ENCODE measurements at places on chromosomes 1 and 21.

DNA sequence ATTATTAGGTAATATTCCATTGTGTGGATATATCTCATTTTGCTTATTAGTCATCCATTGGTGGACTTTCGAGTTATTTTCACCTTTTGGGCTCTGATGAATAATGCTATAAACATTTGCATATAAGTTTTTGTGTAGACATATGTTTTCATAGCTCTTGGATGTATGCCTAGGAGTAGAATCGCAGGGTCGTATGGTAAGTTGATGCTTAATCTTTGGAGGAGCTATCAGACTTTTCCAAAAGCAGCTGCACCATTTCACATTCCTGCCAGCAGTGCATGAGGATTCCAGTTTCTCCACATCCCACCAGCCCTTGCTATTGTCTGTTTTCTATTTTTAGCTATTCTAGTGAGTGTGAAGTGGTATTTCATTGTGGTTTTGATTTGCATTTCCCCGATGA, 120.3 kb upstream of the TMEM51 start:
- DNase-seq: no peak

DNA sequence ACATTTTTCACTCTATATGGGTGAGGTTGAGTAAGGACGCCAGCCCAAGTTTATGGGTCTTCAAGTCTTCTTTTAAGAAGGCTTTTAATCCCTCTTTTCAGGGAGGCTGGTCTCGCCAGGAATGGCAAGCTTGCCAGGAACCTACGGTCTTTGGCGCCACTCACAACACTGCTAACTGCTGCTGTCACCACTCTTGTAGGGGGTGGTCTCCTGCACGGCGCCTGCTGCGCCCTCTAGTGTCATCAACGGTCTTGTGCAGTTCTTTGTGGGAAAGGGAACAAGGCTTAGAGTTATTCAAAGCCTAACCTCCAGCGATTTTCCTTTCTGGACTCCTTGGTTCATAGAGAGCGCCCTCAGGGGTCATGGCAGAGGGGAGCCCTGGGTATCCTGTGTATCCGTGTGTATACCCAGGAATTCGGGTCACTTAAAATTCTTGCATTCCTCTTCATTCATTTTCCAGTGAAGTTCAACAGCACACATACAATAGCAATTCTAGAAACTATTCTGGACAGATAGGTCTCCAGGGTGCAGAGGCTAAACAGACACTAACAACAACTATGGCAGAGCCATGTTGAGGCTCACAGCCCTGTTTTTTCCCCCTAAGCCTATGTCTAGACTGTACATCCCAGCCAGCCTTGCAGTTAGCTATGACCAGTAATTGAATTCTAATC, 392.8 kb upstream of the CAMK1G start:
- DNase-seq: no peak

GRCh38 chr1:94940738-94941137, 13.8 kb upstream of the CNN3 start:
- no peak for DNase-seq

DNA sequence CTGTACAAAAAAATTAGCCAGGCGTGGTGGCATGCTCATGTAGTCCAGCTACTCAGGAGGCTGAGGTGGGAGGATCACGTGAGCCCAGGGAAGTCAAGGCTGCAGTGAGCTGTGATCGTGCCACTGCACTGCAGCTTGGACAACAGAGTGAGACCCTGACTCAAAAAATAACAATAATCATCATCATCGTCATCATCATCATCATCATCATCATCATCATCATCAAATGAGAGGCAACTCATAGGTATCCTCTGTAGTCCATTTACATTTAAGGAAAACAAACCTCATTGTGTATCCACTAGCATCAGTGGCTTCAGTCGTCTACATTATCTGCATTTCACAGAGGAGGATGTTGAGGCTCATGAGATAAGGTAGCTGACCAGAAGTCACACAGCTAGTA, 68.8 kb upstream of the SELENON start:
- no peak for DNase-seq

GRCh38 chr1:223225481-223225880, 82.4 kb upstream of the TLR5 start:
- DNase-seq: no peak

- DNase-seq: no peak
Observed at GRCh38 chr1:187067160-187067559, 238.4 kb downstream of the PLA2G4A start.

DNA sequence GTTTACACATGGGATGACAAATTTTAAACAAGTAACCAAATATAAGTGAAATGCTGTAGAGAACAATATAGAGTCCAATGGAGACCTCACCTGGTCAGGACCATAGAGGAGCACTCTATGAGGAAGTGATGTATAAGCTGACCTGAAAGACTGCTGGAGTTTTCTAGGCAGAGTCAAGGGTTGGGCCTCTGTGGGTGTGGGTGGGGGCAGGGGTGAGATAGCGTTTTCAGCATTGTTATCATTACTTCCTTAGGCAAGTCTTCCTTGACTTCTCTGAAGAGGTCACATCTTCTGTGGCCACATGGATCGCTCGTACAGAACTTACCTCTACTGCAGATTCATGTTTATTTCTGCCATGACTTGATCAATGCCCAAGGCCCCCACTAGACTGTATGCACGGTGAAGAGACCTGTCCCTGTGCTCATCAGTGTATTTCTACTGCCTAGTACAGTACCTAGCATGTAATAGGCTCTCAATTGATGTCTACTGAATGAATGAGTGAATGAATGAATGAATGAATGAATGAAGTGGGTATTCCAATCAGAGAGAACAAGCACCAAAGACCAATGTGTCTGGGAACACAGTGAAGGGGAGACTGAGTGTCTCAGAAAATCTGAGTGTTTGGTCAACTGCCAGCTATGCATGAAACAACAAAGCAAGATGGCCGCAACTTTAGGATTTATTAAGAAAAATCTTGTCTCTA, 116.5 kb downstream of the RNF220 start:
- no peak for DNase-seq

- no peak for DNase-seq
Observed at GRCh38 chr1:4825800-4826450, 171.5 kb downstream of the AJAP1 start.

DNA sequence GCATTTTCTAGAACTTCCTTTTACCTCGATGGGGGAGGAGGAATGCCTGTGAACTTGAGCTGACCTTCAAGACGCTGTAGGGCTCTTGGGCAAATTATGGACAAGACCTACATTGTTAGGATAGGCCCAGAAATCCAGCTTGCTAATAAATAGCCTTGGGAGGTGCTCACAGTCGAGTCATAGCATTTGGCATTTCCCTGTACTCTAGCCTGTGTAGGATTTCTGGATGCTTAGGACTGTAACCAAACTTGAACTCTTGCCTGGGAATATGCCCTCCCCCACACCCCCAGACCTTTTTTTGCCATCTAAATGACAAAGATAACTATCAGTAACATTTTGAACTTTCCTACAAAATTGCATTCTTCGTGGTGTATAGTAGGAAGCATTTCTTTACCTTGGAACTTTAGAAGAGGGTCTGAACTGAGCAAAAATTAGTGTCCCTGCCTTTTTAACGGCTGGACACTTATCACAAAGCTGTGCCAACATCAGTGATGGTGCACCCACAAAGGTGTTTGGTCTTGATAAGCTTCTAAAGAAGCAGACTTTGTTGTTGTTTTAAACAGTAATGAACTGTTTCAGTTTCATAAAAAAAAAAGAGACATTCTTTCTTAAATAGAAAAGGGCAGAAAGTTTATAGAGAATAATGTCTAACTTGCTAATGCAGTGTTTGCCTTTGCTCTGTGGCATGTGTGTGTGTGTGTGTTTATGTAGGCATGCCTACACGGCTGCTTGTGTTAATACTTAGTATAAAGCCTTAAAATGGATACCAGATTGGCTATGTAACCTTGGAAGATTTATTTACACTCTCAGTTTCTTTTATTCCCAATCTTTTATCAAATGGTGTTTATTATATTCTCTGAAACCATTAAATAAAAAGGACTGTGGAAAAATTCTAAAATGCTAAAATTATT, 88.2 kb downstream of the NFIA start:
- DNase-seq: no peak

- DNase-seq: no peak
Observed at GRCh38 chr1:21524686-21525339, 15.6 kb downstream of the ALPL start.

GRCh38 chr1:51664421-51665240, 47.7 kb downstream of the OSBPL9 start:
- DNase-seq: no peak

GRCh38 chr1:29626066-29626465, 389.7 kb downstream of the PTPRU start:
- no peak for DNase-seq

DNA sequence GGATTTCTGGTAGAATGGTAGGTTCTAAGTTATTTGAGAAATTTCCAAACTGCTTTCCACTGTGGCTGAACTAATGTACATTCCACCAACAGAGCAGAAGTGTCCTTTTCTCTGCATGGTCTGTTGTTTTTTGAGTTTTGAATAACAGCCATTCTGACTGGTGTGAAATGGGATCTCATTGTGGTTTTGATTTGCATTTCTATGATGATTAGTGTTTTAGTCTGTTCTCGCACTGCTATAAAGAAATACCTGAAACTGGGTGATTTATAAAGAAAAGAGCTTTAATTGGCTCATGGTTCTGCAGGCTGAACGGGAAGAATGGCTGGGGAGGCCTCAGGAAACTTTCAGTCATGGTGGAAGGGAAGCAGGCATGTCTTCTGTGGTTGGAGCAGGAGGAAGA, 80.3 kb downstream of the SDCCAG8 start:
- no peak for DNase-seq

GRCh38 chr1:89573410-89573809, 48.8 kb downstream of the LRRC8B start:
- DNase-seq: no peak

DNA sequence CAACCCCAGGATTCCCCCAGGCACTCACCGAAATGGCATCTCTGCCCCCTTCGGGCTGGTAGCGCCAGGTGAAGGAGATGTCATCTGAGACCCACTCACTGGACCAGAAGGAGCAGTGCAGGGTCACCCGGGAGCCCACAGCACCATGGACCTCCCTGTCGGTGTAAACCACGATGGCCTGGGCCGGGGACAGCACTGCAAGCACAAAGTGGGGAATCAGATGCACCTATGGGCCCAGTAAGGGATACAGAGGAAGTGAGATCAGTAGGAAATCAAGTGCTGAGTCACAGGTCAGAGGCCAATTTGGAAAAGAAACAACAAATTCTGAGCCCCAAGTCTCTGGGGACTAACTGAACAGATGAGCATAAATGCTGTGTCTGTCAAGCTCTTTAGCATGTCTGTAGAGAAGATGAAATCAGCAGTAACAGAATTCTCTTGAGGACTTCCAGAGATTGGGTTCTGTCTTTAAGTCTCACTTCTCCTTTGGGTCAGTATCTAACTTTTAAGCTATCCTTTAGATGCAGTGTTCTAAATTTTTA, 2.5 kb downstream of the MPZ start:
- peak; percentile 17 for DNase-seq

DNA sequence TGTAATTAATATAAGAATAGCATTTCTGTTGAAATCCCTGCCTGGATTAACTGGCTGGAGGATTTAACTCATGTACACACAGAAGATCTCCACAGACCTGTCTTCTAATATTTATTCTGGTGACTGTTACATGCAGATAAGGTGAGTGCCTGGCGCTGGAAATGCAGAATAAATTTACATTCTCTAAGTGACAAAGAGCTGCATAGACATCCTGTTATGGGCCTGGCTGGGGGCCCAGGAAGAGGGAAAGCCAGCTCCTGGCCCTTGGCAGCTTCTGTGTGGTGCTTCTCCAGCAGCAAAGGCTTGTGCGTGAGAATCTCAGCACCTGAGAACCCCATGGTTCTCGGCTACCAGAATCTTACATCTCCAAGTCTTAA, 446.6 kb downstream of the PTPRU start:
- no peak for DNase-seq

DNA sequence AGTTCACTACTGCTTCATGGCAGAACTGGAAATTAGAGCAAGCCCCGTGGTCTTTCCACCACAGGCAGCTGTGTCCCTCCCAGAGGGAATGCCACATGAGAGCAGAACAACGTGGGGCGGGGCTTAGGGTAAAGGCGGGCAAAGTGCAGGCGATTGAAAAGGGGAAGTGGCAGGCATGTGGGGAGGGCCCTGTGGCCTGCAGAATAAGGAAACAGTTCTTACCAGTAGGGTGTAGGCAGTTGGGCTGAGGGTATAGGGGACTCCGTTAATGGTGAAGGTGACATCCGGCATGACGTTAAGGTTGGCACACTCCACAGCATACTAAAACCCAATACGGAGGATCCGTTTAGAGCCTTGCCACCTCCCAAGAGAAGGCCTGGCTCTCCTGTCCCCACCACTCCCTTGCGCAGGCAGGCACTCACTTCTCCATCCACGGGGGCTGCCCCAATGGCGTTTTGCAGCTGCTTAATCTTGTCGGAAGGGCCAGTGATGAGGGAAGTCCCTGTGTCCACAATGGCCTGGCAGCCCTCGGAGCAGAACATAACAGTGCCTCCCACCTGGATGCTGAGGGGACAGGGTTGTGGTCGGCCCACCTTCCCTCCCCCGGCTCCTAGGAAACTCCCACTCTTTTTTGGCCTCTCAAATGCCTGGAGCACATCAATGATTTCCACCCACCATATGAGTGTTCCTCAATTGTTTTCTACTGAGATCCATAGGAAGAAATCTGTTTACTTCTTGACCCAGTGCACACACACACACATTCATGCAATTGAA, 9.1 kb upstream of the RAB7B start:
- peak; percentile 83 for DNase-seq

DNA sequence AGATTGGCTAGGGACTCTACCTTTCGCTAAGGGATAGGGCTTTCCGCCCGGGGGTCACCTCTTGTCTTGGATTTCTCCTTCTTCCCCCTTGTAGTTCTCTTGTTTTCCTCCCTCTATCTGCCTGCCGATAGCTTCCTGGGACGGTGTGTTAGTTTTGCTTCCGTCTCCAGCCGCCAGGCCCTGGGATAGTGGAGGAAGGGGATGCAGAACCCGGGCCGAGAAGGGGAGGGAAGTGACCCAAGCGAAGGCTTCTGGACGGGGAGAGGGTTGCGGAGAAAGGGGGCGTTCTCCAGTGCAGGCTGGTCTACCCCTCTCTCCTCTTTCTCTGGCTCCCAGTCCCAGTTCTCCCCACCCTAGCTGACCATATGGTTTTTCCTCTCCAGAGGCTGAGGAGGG, 871 bp downstream of the TUFT1 start:
- no peak for DNase-seq

GRCh38 chr1:117594261-117594990, 11.4 kb upstream of the TENT5C start:
- no peak for DNase-seq

DNA sequence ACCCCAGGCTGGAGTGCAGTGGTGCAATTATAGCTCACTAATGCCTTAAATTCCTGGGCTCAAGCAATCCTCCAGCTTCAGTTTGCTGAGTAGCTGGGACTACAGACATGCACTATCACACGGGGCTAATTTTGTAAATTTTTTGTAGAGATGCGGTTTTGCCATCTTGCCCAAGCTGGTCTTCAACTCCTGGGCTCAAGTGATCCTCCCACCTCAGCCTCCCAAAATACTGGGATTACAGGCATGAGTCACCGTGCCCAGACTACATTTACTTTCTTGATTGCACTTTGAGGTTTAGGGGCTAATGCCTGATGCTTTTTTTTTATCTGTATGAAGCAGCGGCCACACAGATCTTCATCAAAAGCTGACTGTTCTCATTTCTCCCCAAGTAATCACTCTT, 124.6 kb downstream of the KIF26B start:
- DNase-seq: no peak
